ENCODE measurements at places on chromosomes 7 and 10.

DNA sequence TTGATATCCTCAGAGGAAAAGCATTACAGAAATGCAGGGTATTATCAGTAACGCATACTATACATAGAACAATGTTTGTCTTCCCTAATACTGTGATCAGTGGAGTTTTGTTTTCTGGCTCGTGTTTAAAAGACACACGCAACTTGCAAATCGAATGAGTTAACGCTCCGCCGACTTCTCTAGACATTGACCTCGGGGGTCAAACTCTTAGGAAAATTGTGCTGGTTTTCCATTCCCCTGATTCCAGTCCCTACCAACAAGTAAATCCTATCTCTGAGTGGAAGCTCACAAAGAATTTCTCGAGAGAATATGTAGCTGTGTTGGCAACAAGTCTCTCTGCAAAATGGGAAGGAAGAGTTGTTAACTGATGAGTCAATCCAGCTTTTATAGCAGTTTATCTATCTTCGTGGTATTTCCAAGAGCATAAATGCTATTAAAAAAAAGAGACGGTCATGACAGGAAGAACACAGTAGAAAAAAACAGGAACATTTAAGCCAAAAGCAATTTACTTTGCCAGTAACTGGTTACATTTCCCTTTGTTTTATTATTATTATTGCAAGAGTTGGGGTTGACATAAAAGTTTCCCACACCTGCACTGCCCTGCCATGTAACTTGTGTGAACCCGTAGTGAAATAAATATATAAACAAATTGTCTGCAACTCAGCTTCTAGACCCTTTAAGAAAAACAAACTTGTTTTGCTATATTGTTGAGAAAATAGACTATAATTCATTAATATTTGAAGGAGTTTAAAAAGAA lies 144.4 kb downstream of the ARID5B start:
- no peak for DNase-seq

GRCh38 chr10:79078367-79079053 lies 9.7 kb downstream of the ZMIZ1 start:
- no peak for DNase-seq

DNA sequence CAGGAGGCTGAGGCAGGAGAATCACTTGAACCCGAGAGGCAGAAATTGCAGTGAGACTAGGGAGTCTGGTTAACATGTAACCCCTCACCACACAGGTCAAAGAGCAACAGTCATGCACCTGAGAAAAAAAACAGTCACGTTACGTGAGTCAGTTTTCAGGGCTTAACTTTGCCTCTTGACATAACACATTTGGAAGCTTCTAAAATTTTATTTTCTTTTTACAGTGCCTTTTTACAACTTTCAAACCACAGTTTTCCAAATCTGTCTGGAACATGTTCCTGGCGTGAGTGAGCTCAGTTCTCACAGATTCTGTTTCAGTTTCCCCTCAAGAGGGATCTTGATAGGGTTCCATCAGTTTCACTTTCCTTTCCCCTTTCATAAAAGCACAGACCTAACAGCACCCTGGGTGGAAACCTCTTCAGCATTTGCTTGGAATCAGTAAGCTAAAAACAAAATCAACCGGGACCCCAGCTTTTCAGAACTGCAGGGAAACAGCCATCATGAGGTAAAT lies 4.4 kb downstream of the IFIT3 start:
- no peak for DNase-seq

DNA sequence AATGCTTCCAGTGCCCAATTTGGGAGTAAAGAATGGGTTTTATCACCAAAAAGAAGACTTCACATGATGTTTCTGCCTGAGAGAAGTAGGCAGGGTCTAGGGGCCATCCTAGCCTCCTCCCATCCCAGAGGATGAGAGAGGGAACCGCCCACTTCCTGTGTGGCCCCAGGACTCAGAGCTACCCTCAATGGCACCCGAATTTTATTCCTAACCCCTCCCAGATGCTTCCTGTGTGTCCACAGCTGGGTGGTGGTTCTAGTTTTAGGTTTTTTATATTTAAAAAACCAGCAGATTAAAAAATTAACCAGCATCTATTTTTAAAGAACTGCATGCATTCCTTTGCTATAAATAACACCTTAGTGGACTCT lies 583.5 kb downstream of the PTPRN2 start:
- DNase-seq: no peak

DNA sequence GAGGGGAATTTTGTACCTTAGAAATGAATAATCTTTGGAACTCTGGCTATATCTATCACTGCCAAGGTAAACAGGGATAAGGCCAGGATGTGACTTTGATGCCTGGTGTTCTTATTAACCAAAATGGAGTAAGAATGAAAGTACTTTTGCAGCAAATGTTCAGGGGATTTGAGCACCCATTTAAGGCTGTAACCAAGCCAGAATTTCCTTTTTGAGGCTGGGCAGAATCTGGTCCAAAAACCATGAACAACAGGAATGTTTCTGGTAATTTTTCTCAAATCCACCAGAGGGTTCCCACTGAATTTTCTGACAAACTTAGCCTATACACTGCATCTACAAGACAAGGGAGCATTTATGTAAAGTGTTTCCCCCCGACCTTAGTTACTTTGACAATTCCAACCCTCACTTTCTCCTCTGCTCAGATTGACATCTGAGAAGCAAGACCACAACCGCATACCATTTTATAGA lies 120.6 kb downstream of the BAMBI start:
- no peak for DNase-seq

DNA sequence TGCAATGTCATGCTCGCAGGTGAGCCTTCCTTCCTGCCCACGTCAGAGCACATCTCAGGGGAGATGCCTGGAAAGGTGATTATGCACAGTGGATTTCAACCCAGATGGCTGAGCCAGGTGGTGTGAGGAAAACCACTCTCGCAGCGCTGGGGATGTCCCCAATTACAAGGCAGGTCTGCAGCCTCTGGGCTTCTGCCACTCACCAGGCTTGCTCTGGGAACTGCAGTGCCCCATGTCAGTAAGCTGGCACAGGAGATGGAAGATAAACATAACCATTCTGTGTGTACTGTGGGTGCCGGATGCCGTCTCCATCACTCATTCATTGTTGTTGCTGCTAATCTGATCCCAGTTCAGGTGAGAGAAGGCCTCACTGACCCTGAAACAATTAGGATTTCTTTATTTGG lies 222.9 kb upstream of the PITRM1 start:
- DNase-seq: no peak

- DNase-seq: no peak
These were observed 396.5 kb upstream of the VSTM2A start for GRCh38 chr7:54145716-54146115.

DNA sequence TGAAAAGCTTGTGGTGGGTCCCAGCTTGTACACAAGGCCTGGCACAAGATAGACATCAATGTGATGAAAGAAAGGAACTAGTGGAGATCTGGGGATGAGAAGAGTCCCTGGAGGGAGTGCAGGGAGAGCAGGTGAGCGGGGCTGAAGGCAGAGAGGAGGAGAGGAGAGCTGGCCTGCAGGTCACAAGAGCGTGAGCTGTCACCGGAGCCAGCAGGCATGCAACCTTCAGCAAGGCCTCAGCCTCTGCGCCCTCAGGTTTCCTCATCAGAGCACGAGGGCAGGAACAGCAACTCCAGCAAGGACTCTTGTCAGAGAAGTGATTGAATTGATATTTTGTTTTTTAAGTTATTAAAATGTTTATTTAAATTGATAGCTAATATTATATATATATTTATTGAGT lies 188.6 kb downstream of the CXCL12 start:
- DNase-seq: no peak

DNA sequence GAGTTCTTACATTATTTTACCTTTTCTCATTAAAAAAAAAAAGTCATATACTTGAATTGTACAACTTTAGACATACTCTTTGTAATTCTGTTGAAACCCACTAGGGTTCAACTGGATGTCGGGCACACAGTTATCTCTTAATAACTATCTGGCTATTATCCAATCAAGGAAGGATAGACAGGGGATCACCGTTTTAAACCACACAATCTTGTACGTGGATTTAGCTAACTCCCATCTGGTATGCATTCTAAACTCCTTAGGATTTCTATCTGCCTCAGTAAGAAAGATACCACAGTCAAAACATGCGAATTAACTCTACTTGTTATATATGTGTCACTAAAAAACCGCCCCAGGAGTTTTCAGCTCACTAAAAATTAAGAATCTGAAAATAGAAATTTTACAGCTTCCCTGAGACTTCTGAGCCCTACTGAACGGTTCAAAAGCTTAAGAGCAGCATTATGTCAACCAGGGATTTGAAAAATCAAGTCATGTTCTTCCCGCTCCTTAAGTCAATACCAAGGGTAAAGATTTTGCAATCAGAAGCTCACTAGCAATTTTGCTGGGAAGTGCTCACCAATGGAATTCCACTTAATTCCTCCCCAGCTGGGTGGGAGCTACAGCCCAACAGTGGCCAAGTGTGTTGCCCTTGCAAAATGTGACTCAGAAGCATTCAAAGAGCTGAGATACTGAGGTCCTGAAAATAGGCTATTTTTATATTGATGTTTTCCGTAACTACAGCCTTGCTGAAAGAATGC lies 267.0 kb downstream of the FRMD4A start:
- no peak for DNase-seq

GRCh38 chr10:28359334-28359733 lies 56.5 kb upstream of the MPP7 start:
- no peak for DNase-seq

DNA sequence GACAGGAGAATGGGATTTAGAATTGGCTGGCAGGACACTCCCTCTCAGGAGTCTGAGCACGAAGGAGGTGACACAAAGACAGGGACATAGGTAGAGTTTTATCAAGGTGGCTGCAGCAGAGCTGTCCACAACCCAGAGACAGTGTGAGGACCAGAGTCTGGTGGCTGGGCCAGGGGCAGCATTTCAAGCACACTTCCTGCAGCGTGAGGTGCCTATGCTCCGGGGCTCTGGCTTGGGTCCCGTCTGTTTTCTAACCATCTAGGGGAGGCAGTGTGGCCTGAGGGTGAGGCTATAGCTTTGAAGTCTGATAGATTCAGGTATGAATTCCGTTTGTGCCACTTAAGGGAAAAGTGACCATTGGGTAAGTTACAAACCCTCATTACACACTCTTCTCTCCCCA lies 222.7 kb upstream of the ZMIZ1 start:
- DNase-seq: no peak

GRCh38 chr7:138030679-138031351 lies 28.9 kb upstream of the CREB3L2 start:
- DNase-seq: no peak

- no peak for DNase-seq
These were observed 26.2 kb upstream of the C10orf90 start for GRCh38 chr10:126696684-126697083.

GRCh38 chr7:78041423-78041822 lies 242.8 kb downstream of the PHTF2 start:
- DNase-seq: no peak

GRCh38 chr10:84194424-84195043 lies at the start of gene CDHR1:
TSS of gene CDHR1 (plus strand) at chr10:84194537. CDS start at chr10:84194761, 224 bp downstream.
- peak; percentile 15 for DNase-seq

GRCh38 chr7:91140982-91141381 lies 123.3 kb upstream of the FZD1 start:
- no peak for DNase-seq

DNA sequence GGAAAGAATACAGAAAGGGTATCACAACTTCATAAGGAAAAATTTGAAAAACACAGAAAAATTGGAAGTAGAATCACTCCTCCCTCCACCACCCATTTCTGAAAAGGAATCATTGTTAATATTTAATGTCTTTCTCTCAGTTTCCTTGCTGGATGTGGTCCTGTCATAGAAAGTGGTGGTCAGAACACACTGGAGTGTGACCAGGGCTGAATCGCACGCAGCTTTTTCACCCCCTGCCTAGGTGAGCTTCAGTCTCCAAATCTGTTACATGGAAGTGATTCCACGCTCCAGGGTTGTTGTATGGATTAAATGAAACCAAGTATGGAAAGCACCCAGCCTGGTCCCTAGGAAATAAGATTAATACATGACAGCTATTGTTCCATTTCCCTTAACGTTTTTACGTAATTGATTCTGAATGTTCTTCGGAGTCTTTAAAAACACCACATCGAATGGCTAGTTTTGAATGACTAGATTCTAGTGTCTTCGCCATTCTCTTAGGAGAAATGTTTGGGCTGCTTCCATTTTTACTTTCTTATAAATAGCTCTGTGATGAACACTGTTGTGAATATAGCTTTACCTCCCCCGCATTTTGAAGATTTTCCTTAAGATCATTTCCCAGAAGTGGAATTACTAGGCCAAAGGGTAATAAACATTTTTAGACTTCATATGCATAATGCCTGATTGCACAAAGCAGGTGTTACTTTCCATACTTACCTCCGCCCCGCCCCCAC lies 10.9 kb upstream of the DUSP5 start:
- no peak for DNase-seq

GRCh38 chr10:120204877-120205276 lies 252.2 kb upstream of the PLPP4 start:
- DNase-seq: no peak

- no peak for DNase-seq
These were observed 102.7 kb downstream of the ADRA2A start for GRCh38 chr10:111179514-111179913.

DNA sequence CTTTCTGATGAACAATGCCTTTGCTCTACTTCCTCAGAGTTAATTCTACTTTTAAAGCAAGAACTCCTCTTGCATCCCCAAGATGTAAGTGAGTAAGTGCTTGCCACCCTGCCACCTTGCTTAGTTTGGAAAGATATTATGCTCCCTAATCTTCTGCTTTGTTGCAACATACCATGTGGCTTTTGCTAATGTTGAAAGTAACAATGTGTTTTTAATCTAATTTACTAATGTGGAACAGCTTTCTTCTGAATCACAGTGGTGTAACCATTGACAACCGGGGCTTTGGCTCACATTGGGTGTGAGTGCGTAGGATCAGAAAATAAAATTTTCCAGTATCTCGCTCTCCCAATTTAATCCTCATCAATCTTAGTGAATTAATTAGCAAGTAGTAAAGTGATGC lies 254.1 kb upstream of the PTER start:
- DNase-seq: no peak

- DNase-seq: no peak
These were observed 14.0 kb downstream of the GATAD1 start for GRCh38 chr7:92461027-92462003.

DNA sequence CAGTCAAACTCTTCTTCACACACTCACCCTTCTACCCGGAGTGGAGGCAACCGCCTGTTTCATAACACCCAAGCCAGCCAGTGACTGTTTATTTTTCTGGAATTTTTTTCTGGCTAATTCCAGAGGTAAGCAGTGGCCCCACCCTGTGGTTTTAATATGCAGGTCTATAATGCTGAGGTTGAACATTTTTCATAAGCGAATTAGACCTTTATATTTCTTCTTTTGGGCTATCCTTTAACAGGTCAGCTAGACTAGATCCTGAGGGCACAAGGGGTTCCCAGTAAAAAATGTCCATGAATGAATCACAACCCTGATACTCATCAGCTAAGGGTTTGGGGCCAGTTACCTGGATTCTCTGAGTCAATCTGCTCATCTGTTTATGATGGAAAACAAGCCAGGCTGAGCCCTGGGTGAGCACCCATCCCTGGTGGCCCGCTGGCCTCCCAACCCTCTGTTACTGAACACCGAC lies 76.2 kb downstream of the GRB10 start:
- no peak for DNase-seq

GRCh38 chr10:48671914-48672595 lies 12.6 kb upstream of the WDFY4 start:
- DNase-seq: no peak

- no peak for DNase-seq
These were observed 108.1 kb upstream of the FAM133B start for GRCh38 chr7:92698237-92698841.

Data from substantia nigra (tissue), 51 donors.